CD4-positive, alpha-beta T cell treated with Interleukin-12 subunit alpha and Interleukin-12 subunit beta, for 1 hour (primary cell): ENCODE measurements at places on chromosomes 6 and 20.
A peak's percentile ranks its signal among the peaks of the same experiment; 100 is the strongest.

DNA sequence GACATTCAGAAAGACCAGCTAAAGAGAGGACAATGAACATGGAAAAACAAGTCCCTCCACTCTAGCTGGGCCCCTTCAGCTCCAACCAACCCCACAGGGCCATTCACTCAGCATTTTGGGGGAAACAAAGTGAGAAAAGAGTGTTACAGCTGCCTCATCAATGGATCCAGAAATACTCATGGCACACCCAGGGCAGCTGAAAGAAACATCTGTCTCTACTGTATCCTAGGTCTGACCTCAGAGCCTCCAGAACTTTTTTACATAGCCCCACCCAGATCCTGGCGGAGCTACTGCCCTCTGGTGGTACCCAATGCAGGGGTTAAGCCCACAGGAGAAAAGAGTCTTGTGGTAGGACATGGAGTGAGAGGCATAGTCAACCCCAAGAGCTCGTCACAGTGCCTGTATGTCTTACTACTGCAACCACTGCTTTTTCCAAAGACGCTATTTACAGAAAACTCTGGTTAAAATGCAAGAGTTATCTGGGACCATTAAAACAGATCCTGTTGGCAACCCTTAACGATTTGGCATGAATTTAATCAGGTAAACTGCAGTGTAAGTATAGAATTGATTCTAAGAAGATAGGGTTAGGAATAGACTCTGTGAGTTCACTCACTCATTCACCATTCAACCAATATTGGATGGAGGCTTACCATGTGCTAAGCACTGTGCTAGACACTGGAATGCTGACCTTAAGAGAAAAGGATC lies 37.4 kb upstream of the FAM83C start:
- DNase-seq = peak; percentile 11

- DNase-seq = peak; percentile 70
Observed at GRCh38 chr6:118894425-118895260, 691 bp downstream of the ASF1A start.

GRCh38 chr6:139758209-139758611 lies 383.8 kb upstream of the CITED2 start:
- no peak for DNase-seq

DNA sequence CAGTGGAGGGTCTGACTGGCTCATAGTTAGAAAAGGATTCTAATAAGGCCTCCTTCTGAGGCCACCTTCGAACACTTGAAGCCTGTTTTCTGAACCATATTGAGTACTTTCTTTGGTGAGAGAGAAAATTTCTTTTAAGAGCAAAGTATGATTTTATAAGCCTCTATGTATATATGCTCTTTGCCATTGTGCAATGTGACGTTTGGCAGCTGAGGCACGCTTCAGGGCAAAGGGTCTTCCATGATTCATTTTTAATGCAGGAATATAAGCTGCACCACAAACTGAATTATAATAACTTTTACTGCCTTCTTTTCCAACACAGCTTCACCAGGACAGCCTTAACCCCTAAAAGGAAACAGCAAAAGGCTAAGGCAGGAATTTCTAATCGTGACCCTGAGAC lies 154.4 kb downstream of the TTLL2 start:
- DNase-seq = no peak

- DNase-seq = no peak
Observed at GRCh38 chr6:11273406-11274065, 41.1 kb upstream of the NEDD9 start.

GRCh38 chr6:17206566-17207072 lies 74.5 kb upstream of the RBM24 start:
- DNase-seq = no peak

DNA sequence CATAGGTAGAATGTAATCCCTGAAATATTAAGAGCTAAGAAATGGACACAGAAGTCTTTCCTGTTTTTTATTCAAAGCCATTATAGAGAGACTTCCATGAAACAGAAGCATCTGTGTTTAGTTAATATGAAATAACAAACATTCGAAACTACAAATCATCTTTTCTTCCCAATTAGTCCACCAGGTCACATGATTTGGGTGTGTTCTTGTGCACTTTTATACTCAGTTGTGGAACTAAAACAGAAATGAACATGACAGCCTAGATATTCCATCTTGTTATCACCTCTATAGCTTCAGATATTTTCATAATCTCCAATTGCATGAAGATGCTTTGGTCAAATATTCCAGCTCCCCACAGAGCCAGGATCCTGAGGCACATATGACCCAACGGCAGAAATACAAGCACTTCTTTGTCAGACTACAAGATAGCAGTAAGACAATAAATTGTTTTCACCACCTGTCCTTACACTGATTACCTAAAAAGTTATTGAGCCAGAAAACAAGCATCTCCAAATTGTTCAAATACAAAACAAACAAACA lies 116.8 kb upstream of the BEND6 start:
- no peak for DNase-seq

DNA sequence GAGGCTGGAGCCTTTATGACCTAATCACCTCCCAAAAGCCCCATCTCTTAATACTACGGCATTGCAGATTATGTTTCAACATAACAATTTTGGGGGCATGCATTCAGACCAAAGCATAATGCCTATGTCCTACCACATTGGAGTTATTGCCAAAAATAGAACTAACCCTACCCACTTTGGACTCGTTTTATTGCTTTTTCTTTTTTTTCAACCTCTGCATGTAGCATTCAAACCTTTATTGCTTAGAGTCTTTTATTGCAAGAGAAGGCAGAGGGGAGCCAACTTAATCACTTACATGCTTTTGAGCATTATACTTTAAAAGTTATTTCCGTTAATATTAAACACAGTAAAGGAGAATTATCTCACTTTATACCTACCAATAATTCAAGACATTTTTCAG lies 8.1 kb upstream of the MBOAT1 start:
- DNase-seq = no peak

DNA sequence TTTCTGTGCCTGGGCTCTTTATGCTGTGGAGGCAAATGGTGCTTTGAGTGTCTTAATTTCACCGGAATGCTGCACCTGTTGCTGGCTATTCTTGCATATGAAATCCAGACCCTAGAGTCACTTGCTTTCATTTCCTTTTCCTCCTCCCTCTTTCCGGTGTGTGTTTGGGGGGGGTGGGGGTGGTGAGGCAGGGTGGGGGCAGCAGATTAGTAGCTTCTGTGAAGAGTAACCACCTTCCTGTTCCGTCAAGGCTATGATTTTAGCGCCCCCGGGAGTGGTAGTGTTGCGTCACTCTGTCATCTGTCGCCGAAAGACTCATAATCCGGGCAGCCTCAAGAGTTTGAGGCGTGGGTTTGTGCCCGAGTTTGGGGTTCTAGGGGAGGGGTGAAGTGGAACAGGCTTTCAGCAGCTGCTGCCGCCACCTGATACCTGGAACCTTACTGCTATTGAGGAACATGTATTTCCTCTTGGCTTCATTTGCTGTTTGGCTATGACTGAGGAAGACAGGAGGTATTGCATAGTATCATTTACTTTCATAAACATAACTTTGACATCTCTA lies 49.1 kb downstream of the UTRN start:
- DNase-seq = peak; percentile 81

GRCh38 chr6:41774841-41775240 lies 4.9 kb downstream of the FRS3 start:
- DNase-seq = no peak

- DNase-seq = peak; percentile 63
Observed at GRCh38 chr20:1664911-1665310, 7.3 kb upstream of the SIRPG start.

GRCh38 chr20:40651151-40651550 lies 37.9 kb downstream of the MAFB start:
- no peak for DNase-seq
